ENCODE measurements at places on chromosomes 12 and 14.

GRCh38 chr12:77352946-77353345, 287.6 kb upstream of the E2F7 start:
- H3K27me3 ChIP-seq, result no peaks in the 10 kb centered on the region
- H3K4me1 ChIP-seq, result no peaks in the 10 kb centered on the region
- no peak overlapping the region for H3K4me3 ChIP-seq
- no peak overlapping the region for H3K27ac ChIP-seq
- no peak for DNase-seq
- H3K36me3 ChIP-seq, result no peaks in the 10 kb centered on the region

DNA sequence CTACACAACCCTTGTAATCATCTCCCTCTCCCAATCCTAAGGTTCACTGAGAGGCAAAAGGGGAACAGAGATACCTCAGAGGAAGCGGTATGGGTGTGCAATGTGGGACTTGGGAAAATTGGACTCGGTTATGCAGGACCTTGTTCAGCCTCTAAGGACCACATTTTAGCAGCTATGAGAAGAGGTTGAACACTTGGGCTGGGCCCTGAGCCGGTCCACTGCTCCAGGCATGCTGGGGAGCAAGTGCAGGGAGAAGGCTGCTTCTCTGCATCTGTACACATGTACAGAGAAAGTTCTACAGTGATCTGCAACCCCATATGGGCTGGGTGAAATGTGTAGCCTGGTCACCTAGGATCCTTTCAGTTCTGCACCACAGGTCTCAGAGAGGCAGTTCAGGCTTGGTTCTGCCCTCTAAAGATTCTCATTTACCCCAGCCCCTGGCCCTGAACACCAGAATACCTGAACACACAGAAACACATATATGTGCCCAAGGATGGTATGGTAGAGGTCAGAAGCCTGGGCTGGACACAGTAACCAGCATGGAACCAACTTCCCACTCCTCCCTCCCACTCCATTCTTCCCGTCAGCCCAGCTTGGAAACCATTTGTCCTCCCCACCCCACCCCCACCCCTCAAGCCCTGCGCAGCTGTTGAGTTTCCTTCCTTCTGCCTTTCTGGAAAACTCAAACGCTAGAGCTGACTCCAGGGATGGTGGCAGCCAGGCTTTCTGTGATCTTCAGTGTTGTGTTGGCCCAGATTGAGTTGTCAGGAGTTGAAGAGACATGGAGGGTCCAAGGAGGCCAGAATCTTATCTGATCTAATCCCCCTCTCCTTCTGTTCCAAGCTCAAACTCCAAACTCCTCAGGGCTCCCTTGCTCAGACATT, 10.4 kb downstream of the HOXC5 start:
- H3K27ac ChIP-seq, result no peak overlapping the region
- H3K4me1 ChIP-seq, result peaks cover 40% of the 10 kb centered on the region
- no peaks in the 10 kb centered on the region for H3K36me3 ChIP-seq
- no peak for DNase-seq
- no peak overlapping the region for H3K4me3 ChIP-seq

DNA sequence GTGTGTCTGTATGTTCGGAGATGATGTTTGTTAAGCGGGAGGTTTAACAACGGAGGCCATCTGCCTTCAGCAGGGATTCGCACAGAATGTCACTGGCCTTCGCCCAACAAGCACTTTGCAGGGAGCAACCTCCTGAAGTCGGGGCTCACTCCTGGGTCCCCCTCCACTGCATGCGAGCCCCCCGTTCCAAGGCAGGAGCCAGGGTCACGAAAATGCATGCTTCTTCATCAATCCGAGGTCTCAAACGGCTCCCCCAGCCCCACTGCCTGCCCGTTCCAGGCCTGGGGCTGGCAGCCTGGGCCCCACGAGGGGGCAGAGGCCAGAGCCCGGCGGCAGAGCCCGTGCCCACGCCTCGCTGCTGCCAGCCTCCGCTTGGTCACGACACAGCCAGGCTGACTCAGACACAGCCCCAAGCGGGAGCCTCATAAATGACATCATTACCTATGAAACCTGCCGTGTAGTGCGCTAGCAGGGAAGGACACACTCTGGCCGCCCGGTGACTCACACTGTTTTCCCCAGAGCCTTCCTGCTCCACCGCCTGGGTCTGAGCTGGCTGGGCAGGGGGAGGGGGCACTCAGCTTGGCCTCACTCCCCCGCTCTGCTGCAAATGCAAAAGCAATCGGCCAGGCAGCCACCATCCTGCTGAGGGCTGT, 169.5 kb upstream of the RTL1 start:
- peaks cover 17% of the 10 kb centered on the region for H3K4me1 ChIP-seq
- H3K4me3 ChIP-seq, result no peak overlapping the region
- H3K36me3 ChIP-seq, result no peaks in the 10 kb centered on the region
- no peak overlapping the region for H3K27ac ChIP-seq

- no peaks in the 10 kb centered on the region for H3K36me3 ChIP-seq
- no peak for DNase-seq
- no peak overlapping the region for H3K4me3 ChIP-seq
Measured at GRCh38 chr12:62717643-62718042, 217.3 kb downstream of the PPM1H start.

DNA sequence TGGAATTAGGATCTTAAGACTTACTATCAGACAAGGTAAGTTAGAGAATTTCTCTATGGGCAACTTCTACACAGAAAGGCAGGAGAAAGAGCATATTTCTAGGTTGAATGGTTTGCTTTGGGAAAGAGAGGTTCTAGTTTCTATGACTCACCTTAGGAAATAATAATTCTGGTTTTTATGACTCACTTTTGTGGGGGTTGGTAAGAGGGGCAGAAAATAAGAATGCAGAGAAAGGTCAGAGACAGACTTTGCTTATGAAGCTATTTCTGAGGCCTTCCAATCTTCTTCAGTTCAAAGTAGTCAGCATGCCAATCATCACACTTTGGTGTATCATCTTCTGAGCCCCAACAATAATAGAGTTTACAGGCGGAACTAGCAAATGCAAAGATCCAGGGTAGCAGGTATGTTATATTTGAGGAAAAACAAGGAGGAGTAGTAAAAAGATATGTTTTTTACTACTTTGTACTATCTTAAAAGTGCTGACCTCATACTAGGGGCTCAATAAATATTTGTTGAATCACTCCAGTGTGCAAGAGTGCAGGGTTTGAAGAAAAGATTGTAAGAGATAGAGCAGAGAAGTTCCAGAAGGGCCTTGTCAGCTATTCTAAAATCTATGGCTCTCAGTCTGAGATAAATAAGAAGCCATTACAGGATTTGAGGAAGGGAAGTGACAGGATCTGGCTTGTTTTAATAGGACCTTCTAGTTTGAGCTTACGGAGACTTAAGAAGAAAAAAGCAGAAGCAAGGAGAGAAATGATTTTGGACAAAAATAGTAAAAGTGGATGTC, 56.7 kb upstream of the LRFN5 start:
- H3K4me1 ChIP-seq, result no peaks in the 10 kb centered on the region
- no peaks in the 10 kb centered on the region for H3K27me3 ChIP-seq
- H3K4me3 ChIP-seq, result no peak overlapping the region
- no peak overlapping the region for H3K27ac ChIP-seq
- DNase-seq, result no peak

GRCh38 chr12:81835783-81836182, 76.6 kb upstream of the PPFIA2 start:
- no peaks in the 10 kb centered on the region for H3K36me3 ChIP-seq
- H3K4me1 ChIP-seq, result no peaks in the 10 kb centered on the region
- H3K27ac ChIP-seq, result no peak overlapping the region

DNA sequence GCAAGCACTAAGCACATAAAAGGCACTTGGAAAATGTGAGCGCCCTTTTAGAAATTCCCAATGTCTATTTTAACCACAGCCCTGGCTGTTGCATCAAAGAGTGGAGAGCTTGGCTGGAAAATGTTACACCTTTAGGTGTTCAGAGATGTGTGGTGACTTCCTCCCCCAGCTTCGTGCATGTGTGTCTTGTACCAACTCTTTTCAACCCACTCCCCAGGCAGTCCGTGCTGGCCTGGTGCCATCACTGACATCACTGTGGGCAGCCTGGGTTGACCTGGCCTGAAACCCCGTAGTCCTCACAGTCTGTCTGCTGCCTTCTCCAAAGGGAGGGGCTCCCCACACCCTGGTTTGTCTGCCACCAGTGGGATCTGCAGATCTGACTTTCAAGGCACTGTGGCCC, 101.8 kb downstream of the SCARB1 start:
- no peak for DNase-seq
- peaks cover 32% of the 10 kb centered on the region for H3K4me1 ChIP-seq
- H3K36me3 ChIP-seq, result no peaks in the 10 kb centered on the region
- no peak overlapping the region for H3K27ac ChIP-seq

- H3K4me1 ChIP-seq, result peaks cover 4% of the 10 kb centered on the region
- H3K4me3 ChIP-seq, result no peak overlapping the region
- H3K36me3 ChIP-seq, result no peaks in the 10 kb centered on the region
- no peak overlapping the region for H3K27ac ChIP-seq
Measured at GRCh38 chr12:59113831-59114615, 193.7 kb upstream of the LRIG3 start.

DNA sequence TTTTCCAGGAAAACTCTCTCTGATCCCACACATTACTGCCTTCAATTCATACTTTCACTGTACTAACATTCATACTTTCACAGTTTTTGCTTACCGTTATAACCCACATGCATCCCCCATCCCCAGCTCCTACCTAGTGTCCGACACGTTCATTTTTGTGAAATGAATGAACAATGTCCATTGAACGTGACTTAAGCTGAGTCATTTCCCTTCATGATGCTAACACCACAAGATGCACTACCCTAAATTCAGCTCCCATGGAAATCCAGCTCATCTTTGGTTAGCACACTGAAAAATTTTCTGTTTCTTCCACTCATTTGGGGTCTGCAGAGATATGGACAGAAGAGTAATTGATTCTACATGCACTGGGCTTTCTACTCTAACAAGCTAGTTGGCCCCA, 84.7 kb downstream of the GALNT4 start:
- no peak overlapping the region for H3K4me3 ChIP-seq
- no peaks in the 10 kb centered on the region for H3K36me3 ChIP-seq
- no peak for DNase-seq
- no peak overlapping the region for H3K27ac ChIP-seq
- H3K27me3 ChIP-seq, result no peaks in the 10 kb centered on the region

DNA sequence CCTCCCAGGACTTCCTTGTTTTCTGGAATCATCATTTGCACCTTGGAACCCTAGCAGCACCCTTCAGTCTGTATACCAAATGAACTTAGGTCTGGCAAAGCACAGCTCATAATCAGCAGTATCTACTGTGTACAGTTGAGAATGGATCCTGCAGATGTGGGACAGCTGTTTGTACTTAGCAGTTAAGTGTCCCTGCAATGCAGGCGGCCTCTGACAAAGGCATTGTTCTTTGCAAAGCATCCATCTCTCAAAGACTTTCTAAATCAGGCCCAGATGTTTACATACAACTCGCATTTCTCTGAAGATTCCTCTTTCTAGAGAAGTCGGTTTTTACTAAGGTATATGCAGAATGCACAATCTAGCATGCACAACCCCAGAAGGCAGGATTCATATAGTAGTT, 170.5 kb upstream of the RBM19 start:
- H3K36me3 ChIP-seq, result no peaks in the 10 kb centered on the region
- H3K27me3 ChIP-seq, result peaks cover 8% of the 10 kb centered on the region
- no peak for DNase-seq
- H3K27ac ChIP-seq, result no peak overlapping the region
- no peaks in the 10 kb centered on the region for H3K4me1 ChIP-seq
- H3K4me3 ChIP-seq, result no peak overlapping the region

Measured in suprapubic skin (tissue), 4 donors.